ENCODE measurements at places on chromosomes 1 and 21.

DNA sequence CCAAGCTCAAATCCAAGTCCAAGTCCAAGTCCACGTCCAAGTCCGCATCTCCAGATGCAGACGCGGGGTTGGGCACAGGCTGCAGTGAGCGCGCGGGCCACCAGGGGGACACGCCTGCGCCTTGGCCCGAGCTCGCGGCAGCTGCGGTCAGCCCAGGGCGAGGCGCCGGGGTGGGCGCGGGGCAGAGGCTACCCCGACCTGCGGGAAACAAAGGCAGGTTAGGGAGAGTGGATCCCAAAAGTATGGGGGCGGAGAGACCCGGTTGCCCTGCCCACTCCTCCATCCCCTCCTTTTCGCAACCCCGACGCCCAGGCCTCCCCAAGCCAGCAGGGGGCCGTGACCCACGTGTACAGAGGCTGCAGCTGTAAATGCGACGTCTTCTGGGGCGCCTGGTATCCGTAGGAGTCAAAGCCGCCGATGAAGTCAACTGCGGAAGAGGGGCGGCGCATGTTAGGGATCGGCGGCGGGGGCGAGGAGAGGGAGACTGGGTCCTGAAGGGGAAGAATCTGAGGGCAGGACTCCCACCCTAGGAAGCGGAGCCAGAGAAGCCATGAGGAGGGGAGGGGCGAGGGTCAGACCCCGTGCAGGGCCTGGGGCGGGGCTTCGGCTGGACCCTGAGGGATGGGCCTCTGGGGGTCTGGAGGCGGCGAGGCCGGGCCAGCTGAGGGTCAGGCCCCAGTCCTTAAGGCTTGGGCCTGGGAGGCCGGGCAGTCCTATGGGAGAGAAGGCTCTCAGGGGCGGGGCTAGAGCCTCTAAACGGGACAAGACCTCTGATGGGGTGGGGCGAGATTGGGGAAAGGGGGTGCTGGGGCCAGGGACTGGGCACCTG lies 58.0 kb downstream of the NKAIN1 start:
- DNase-seq = peak; percentile 50

DNA sequence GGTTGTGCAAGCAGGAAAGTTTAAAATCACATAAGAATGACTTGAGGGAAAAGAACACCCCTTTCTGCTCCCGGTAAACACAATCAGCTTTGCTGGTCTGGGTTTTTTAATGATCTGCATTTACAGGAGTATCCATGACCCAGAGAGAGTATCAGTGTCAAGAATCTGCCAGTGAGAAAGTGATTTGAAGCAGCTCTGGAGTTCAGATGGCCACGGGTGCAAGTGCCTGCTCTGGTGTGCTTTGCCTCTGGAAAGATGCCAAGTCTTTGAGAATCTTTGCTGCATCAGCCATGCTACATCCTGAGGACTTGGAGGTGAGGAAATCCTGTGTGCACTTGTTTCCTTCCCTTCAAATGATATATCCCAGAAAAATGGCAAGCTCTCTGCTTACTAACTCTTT lies 18.6 kb upstream of the MYSM1 start:
- DNase-seq = peak; percentile 11

GRCh38 chr1:149936992-149937705 lies 470 bp upstream of the MTMR11 start:
- peak; percentile 45 for DNase-seq

GRCh38 chr1:234986750-234987414 lies 141.8 kb downstream of the TOMM20 start:
- DNase-seq = no peak

DNA sequence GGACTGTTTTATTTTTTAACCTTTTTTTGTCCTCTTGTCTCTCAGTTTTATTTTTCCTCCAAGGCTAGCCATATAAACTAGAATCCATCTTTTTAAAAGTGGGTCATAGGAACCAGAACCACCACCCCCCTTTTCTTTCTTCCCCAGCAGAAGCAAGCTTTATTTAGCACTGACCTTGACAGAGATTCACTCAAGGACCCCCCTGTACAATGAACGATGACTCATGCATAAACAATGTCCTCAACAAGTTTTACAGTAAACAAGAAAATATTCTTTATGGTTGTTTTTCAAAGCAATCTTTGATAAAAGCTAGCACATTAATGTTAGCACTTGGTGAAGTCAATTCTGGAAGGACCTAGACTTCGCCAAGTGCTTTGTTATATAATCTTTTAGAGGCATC lies 14.1 kb downstream of the PKN2 start:
- peak; percentile 9 for DNase-seq

DNA sequence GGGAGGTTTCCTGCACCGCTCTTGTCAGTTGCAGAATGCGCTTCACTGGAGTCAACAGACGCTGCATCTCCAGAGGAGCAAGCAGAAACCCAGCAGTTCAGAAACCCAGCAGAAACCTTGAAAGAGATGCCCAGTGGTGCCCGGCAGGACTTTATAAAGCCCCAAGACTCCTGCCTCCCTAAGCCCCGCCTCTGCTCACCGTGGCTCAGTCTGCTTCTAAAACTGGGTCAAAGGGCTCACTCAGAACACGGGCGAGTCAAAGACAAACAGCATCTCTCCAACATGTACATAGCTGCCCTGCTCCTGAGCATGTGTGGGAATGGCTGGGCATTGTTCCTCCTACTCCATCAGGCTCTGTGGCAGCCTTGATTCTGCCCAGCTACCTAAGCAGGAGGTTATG lies at the start of gene HMGCS2:
TSS of gene HMGCS2 (minus strand) at position 128 of the 400 bp plus-strand sequence. CDS start at position 67, 61 bp downstream.
- no peak for DNase-seq

- DNase-seq = peak; percentile 18
Observed at GRCh38 chr1:67682659-67683197, 2.3 kb upstream of the GADD45A start.

DNA sequence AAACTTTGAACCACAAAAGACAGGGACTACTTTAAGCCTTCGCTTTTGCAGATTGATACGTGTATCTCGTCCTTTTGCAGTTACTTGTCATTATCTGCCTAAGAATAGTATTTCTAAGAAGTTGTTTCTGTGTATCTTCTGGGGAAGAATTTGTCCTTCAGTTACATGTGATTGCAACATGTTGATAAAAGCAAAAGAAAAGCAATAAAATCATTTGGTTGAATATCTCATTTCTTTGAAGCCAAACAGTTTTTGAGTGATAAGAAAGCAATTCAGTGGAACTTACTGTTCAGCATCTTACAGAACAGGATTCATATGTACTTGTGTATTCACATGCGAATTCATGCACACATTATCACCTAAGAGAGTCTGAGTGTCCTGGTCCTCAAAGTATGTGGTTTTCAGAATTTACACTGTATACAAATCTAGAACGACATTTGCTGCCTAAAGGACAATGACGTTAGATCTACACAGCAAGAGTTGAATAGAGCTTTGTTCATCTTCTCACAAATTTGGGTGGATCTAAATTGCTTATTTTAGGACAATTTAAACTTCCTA lies 66.7 kb upstream of the MRPS6 start:
- DNase-seq = no peak

- DNase-seq = peak; percentile 51
Observed at GRCh38 chr1:154445040-154445472, 39.9 kb downstream of the IL6R start.

GRCh38 chr1:27436204-27437159 lies 44.1 kb downstream of the GPR3 start:
- peak; percentile 82 for DNase-seq

- DNase-seq = no peak
Observed at GRCh38 chr21:39802217-39802616, 57.2 kb downstream of the IGSF5 start.

DNA sequence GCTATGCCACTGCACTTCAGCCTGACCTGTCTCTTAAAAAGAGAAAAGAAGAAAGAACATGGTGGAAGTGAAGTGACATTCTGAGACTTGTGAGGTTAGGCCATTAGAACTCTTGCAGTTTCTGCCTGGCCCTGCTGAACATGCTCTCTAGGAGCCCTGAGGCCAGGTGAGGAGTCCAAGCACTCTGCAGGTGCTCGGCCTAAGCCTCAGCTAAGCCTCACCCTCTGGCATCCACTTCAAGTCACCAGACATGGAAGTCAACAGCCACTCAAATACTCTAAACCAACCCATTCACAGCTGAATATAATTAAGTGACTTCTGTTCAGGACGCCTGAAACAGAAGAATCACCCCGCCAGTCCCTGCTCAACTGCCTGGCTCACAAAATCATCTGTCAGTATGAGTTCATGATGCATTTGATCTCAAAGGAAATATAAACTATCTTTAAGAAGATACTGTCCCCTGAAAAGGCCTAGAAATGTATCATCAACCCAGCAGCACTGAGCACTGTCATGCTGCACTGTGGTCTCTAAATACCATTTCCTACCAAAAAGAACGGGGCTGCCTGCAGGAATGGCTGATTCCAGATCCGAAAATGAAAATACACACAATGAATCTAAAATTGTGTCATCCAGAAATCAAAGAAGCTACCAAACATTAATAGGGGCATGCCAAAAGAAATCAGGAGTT lies 118.8 kb downstream of the PSMG1 start:
- no peak for DNase-seq

GRCh38 chr21:22889445-22889844 lies 1891.2 kb downstream of the NCAM2 start:
- DNase-seq = no peak

- DNase-seq = no peak
Observed at GRCh38 chr21:40646651-40647050, 200.3 kb downstream of the DSCAM start.

- DNase-seq = no peak
Observed at GRCh38 chr1:236168716-236169429, 26.5 kb downstream of the GPR137B start.

DNA sequence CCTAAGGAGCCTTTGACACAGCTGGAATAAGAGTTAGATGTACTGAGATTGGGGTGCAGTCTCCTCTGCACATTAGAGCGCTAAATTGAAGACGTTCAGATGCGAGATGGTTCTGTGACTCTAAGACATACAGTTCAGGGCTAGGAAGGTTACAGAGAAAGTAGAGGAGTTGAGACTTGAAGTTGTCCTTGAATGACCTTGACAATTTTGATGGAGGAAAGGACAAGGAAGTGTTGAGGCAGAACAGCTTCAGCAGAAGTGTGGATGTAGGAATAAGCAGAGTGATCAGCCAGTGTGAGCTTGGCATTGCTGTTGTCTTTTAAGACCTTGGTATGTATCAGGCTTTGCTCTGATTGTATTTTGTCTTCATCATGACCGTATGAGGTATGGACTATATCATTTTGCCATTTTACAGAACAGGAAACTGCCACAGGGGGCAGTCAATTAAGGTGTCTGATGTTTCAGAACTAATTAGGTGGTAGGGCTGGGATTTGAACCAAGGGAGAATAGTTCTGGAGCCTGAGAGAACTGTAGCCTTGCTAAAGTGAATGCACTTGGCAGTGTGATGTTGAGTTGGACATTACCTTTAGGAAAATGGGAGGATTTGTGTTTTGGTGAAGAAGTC lies 9.2 kb downstream of the TTF2 start:
- DNase-seq = peak; percentile 22

- DNase-seq = no peak
Observed at GRCh38 chr1:228823200-228823599, 87.9 kb downstream of the RHOU start.

DNA sequence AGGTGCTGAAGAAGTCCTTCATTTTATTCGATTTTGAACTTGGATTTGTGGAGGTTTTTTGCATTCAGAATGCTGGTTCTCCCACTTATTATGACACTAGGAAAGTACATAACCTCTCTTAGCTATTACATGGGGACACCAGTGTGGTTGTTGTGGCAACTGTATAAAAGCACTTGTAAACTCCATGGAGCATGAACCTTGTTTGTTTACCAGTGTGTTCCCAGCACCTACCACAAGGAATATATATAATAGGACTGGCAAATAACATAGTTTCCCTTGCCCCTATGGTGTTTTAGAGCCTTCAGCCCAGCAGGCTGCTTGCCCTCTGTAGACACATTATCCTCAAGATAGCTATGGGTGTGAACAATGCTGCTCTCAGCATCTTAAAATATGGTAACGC lies 43.1 kb downstream of the RASSF5 start:
- no peak for DNase-seq

GRCh38 chr1:204578867-204579664 lies 62.9 kb downstream of the MDM4 start:
- peak; percentile 49 for DNase-seq

GRCh38 chr1:246954126-246954525 lies 22.4 kb upstream of the AHCTF1 start:
- no peak for DNase-seq

- no peak for DNase-seq
Observed at GRCh38 chr1:232145768-232146167, 484.2 kb downstream of the SIPA1L2 start.

- no peak for DNase-seq
Observed at GRCh38 chr1:205739348-205740160, 10.4 kb downstream of the NUCKS1 start.

- DNase-seq = no peak
Observed at GRCh38 chr21:42883921-42884320, 4.6 kb upstream of the WDR4 start.

GRCh38 chr1:155938220-155938627 lies 3.2 kb upstream of the RXFP4 start:
- peak; percentile 84 for DNase-seq

DNA sequence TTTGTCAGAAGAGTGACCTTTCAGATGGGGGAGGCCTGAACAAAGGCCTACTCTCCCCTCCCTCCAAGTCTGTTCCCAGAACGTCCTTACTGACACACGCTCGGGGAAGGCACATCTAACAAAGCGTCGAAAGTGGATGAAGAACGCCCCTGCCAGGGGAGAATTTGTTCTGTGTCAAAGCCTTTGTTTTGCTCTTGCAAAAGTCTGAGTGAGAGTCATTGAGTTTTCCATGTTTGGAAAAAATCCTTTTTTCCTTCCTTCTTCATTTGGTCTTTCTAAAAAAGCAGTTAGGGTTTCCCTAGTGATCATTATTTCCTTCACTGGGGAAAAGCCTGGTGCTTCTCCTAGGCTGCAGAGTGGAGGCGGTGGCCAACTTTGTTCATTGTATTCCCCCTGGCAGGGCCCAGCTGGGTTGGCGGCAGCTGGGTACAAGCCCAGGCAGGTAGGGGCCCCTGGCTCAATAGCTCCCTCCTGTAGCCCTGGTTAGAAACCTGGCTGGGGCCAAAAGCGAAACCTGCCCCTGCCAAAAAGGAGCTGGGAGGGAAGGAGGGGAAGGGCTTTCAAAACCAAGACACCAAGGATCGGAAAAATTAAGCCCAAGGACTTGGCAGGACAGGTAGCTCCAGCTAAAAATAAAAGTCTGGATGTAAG lies 81.1 kb downstream of the ITPKB start:
- DNase-seq = no peak

- DNase-seq = no peak
Observed at GRCh38 chr1:113593550-113594297, 165.6 kb downstream of the PHTF1 start.

- no peak for DNase-seq
Observed at GRCh38 chr1:224289396-224289795, 40.6 kb downstream of the NVL start.

GRCh38 chr21:41817228-41817627 lies 50.4 kb upstream of the RIPK4 start:
- DNase-seq = peak; percentile 70

- DNase-seq = peak; percentile 19
Observed at GRCh38 chr1:24926563-24927249, 3.4 kb downstream of the RUNX3 start.

GRCh38 chr1:90411185-90411584 lies 305.9 kb downstream of the BARHL2 start:
- no peak for DNase-seq

- no peak for DNase-seq
Observed at GRCh38 chr1:117925981-117926380, 3.4 kb downstream of the GDAP2 start.

- DNase-seq = no peak
Observed at GRCh38 chr1:174497478-174497877, 49.7 kb downstream of the GPR52 start.
